ENCODE measurements at places on chromosomes 5 and 9.

- no peak for DNase-seq
These were observed 86.3 kb upstream of the IFNK start for GRCh38 chr9:27437652-27438373.

DNA sequence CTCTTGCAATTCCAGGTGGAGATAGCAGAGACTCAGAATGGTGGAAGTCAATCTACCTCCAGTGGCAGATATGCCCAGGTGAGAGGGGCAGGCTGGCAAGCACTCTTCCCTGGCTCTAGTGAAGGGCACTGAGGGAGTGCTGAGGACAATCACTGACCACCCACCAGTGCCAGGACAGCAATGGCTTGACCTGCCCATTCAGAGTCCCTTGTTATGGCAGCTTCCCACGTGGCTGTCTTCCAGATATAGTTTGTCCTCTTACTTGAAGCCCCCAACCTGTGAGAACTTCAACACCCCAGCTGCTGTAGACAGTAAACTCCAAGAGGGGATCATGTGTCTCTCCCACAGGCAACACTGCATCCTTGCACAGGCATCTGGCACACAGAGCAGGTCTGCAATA is 104.7 kb downstream of the LHFPL2 start:
- no peak for DNase-seq

- no peak for DNase-seq
These were observed 535.3 kb downstream of the PRDM9 start for GRCh38 chr5:24042688-24043087.

GRCh38 chr5:56094579-56095361 is 100.0 kb upstream of the IL6ST start:
- DNase-seq, result no peak

DNA sequence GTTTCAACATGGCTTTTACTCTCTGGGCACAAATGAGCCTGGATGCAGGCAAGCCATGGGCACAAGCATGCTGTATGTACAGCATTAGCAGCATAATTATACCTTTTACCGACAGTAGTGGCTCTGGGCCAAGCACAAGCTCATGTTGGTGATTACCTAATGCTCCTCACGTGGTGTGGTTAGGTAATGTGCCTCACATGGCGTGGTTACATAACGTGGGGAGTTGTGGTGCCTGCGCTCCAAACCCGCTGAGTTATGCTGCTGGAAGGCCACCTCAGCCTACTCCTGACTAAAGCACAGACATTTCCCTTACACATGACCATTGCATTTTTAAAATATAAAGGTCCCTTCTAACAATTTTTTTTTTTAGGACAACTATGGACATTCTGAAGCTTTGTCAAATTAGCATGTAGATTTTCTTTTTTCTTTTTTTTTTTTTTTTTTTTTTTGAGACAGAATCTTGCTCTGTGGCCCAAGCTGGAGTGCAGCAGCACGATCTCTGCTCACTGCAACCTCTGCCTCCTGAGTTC is 794.0 kb downstream of the EFNA5 start:
- no peak for DNase-seq

DNA sequence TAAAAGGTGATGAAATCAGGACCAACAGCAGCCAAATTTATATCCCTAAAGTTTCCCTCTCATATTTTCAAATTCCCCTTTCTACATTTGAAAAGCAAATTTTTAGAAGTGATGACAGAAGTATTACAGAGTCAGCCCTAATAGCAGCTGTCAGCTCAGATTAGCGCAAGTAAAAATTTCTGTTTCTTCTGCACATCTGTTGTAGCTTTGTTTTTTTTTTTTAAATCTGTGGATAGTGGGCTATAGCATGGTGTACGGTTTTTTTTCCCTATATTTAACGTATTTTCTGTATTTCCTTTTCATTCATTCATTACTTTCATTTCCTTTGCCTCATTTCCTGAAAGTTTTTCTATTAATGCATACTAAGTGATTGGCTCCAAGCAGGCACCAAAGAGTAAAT is 99.1 kb downstream of the MACIR start:
- DNase-seq, result no peak

DNA sequence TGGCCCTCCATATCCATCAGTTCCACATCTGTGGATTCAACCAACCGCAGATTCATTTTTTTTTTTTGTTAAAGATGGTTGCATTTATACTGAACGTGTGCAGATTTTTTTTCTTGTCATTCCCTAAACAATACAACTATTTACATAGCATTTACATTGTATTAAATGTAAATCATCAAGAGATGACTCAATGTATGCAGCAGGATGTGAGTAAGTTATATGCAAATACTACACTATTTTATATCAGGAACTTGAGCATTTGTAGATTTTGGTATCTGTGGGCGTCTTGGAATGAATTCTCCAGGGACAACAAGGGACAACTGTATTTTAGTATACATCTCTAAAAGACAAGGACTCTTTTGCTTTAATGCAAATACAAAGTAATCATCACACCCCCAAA is 299.2 kb upstream of the ZNF608 start:
- no peak for DNase-seq

DNA sequence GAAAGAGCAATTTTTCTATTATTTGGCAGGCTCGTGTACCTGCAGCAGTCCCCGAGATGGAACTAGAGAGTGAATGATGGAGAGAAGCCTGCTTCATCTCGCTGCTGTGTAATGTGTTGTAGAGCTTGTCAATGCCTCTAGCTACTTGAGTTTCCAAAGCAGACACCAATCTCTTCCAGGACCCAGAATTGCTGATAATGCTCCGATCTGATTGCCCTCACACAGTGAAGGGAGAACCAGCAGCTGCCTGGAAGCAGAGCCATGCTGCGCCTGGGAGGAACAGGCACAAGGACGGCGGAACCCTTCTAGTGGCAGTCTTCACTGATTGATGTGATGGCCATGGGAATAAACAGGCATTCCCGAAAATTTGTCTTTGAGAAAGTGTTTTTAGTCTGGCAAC is 288.0 kb downstream of the ICE1 start:
- DNase-seq, result no peak

- DNase-seq, result no peak
These were observed 38.0 kb downstream of the TGFBI start for GRCh38 chr5:136066661-136067271.

DNA sequence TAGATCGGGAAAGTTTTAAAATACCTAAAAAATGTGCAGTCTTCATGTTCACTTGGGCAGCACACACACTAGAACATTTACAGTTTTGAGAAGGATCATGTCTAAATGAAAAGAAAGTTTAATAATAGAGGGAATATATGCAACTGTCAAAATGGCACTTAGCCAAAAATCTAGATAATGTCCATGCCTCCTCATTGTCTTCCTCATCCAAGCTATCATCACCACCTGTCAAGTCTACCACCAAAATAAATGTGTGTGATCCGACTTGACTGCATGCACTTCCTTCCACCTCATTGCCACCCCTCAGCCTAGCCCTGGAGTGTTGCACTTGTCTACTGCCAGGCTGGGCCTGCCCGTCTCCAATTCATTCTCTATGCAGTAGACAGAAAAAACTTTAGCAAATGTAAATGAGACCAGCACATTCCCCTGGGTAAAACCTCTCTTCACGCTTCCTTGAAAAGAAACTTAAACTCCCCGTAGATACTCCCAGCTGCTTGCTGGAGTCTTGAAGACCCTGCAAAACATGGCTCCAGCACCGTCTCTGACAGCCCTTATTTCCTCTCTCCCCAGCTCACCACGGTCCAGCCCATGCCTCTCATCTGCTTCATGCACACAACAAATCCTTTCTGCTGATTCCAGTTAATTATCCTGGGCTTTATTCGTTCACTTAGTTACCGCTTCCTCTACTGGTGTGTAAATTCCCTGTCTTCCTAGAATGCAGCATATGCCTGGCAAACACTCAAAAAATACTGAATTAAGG is 66.9 kb downstream of the FANCC start:
- DNase-seq, result no peak

GRCh38 chr9:36789886-36790285 is 217.2 kb downstream of the MELK start:
- no peak for DNase-seq

GRCh38 chr5:176662371-176663333 is 15.4 kb downstream of the TSPAN17 start:
- DNase-seq, result no peak

GRCh38 chr5:74056789-74057164 is 430.8 kb downstream of the ARHGEF28 start:
- no peak for DNase-seq

DNA sequence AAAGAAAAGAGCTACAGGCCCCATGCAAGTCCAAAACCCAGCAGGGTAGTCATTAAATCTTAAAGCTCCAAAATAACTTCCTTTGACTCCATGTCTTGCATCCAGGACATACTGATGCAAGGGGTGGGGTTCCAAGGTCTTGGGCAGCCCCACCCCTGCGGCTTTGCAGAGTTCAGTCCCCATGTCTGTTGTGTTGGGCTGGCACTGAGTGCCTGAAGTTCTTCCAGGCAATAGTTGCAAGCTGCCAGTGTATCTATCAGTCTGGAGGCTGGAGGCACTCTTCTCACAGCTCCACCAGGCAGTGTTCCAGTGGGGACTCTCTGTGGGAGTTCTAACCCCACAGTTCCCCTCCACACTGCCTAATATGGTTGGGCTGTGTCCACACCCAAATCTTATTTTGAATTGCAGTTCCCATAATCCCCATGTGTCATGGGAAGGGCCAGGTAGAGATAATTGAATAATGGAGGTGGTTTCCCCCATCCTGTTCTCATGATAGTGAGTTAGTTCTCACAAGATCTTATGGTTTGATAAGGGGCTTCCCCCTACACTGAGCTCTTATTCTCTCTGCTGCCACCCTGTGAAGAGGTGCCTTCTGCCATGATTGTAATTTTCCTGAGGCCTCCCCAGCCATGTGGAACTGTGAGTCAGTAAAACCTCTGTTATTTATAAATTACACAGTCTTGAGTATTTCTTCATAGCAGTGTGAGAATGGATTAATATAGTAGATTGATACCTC is 237.5 kb upstream of the ADRA1B start:
- no peak for DNase-seq

DNA sequence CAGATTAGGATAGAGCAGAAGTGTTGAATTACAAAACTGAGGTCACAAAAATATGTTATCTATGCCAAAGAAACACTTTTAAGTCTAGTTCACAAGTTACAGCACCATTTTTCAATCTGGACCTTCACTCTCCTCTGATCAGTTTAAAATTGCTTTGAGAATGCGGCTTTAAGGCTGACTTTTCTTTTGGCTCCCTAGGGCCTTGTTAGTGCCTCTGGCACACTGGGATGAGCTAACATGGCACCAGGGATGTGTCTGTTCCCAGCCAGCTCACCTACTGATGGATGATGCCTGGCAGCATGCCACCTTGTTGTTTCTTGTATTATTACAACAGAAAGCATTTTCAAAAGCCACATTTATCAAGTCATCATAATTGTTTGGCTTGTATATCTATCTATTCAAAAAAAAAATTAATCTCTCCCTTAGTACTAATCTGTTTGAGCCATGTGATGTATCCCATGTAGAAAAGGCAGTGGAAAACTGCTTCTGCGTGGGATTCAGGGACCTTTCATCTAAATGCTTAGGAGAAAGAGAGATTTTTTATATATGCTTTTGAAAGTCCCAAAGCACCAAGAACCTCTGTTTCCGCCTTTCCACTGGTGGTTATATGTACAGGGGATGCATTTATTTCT is 46.6 kb downstream of the ADAMTSL1 start:
- no peak for DNase-seq

DNA sequence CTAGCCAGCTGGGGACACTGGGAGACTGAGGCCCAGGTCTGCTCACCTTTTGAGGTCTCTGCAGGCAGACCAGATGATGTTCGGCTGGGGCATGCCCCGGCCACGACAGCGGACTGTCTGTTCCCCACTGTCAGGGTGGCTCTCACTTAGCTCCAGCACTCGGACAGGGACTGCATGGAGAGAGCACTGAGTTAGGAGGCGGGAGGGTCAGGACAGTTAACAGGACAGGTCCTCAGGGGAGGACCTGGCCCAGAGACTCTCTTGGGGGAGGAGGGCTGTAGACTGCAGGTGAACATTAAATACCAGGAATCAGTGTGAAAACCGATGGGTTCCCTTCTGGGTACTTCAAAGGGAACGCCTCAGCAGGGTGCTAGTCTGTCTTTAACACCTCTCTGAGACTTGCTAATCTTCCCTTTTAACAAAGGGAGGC is 25.1 kb downstream of the PDGFRB start:
- no peak for DNase-seq

- DNase-seq, result no peak
These were observed 150.4 kb upstream of the ERCC6L2 start for GRCh38 chr9:95725045-95725444.

DNA sequence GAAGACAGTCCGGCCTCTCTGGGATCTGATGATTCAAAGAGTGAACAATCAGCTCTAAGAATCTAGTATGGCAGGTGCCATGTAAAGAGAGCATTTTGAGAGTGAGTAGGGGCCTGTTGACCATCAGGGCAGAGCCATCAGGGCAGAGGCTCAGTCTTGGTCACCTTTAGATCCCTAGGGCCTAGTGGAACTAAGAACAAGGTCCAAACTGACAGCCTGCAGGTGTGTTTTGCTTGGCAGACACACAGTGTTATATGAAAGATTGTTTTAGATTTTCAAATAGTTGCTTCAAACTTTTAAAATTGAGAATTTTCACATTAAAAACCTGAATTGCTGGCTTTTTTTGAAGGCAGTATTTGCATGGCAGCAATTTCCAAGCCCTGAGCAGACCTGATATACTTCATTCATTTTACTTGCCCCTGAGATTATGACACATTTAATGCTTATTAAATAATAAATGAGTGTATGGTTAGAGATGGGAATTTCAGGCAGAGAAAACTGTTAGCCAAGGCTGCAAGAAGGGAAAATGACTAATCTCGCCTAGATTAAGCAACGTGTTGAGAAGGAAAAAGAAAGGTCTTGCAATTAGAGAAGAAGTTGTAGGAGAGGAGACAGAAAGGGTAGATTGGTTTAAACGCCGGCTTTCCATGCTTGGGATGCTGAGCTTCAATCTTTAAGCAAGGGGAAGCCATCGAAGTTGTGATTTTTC is 279.6 kb downstream of the ARRDC3 start:
- no peak for DNase-seq

- DNase-seq, result no peak
These were observed 95.7 kb downstream of the ANKH start for GRCh38 chr5:14775857-14776256.

GRCh38 chr9:136726631-136727191 is 14.3 kb downstream of the DIPK1B start:
- no peak for DNase-seq

GRCh38 chr9:127470662-127471061 is 19.4 kb downstream of the LRSAM1 start:
- DNase-seq, result no peak

DNA sequence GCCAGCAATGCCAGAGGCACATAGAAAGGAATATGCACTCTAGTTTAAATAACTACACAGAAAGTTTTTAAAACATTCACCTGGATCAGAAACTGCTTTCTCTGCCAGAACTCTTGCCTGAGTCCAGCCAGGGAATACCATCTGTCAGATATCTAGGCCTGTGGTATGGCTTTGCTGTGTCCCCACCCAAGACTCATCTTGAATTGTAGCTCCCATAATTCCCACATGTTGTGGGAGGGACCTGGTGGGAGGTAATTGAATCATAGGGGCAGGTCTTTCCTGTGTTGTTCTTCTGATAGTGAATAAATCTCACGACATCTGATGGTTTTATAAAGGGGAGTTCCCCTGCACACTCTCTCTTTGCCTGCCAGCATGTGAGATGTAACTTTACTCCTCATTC is 41.5 kb upstream of the KCNV2 start:
- no peak for DNase-seq
